ENCODE measurements at places on chromosomes 11 and 22. TPM values are rescaled to one million over a fixed set of nuclear protein-coding genes. Genes with fewer than 3 reads are reported as not detected.

Gene JHY
- 1.7 TPM for total RNA-seq

Gene STIP1
- 315 TPM for total RNA-seq

Gene BATF2
- total RNA-seq = 0.35 TPM

Gene MRGPRX3
- total RNA-seq = not detected

Measured in epithelial cell of proximal tubule (primary cell).